ENCODE measurements at places on chromosomes 11 and 22.

GRCh38 chr11:80816454-80816847, 1375.6 kb upstream of the TENM4 start:
- DNase-seq: no peak

DNA sequence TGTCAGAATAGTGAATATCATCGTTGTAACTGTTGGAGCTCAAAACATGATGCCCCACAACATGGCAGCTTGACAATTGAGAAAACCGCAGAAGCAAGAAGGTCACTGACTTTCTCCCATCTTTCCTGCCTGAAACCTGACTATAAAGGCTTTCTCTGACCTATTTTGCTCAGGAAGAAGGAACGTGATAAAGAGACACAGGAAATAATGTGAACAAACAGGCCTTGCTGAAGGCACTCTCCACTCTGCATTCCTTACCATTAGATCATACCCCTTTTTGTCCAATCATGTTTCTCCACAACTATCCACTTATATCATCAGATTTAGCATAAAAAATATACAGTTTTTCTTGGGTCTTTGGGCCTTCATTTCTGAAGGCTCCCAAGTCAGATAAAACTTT, 916.8 kb downstream of the METTL15 start:
- no peak for DNase-seq

GRCh38 chr11:20342347-20343141, 21.0 kb upstream of the HTATIP2 start:
- no peak for DNase-seq

- peak; percentile 87 for DNase-seq
Observed at GRCh38 chr11:33692013-33692504, 8.6 kb downstream of the C11orf91 start.

GRCh38 chr11:120645639-120646038, 134.1 kb downstream of the GRIK4 start:
- peak; percentile 81 for DNase-seq

- DNase-seq: no peak
Observed at GRCh38 chr11:65436412-65437032, 13.9 kb downstream of the NEAT1 start.

GRCh38 chr11:95897731-95898130, 26.2 kb downstream of the MTMR2 start:
- no peak for DNase-seq

GRCh38 chr22:18110194-18110953, at the start of gene TUBA8:
TSS of gene TUBA8 (plus strand) at chr22:18110809. CDS start at chr22:18110866, 57 bp downstream.
- DNase-seq: peak; percentile 84

DNA sequence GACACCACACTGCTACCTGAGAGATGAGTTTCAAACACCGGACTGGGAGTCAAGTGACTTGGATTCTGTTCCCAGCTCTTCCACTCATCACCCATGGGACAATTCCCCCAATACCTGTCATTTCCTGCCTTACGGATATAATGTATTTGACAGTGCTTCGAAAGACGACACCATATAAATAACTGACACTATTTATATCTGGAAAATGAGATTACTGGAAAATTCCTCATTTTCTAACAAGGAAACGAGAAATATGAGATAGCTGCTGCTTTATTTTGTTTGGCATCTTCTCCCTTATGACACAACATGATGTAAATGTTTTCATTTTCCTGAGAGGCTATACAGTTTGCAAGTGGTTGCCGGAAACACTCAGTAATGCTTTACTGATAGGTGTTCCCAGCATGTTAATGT, 8.6 kb downstream of the HSCB start:
- DNase-seq: no peak

- DNase-seq: no peak
Observed at GRCh38 chr22:48664586-48664985, 1163.1 kb downstream of the BRD1 start.

DNA sequence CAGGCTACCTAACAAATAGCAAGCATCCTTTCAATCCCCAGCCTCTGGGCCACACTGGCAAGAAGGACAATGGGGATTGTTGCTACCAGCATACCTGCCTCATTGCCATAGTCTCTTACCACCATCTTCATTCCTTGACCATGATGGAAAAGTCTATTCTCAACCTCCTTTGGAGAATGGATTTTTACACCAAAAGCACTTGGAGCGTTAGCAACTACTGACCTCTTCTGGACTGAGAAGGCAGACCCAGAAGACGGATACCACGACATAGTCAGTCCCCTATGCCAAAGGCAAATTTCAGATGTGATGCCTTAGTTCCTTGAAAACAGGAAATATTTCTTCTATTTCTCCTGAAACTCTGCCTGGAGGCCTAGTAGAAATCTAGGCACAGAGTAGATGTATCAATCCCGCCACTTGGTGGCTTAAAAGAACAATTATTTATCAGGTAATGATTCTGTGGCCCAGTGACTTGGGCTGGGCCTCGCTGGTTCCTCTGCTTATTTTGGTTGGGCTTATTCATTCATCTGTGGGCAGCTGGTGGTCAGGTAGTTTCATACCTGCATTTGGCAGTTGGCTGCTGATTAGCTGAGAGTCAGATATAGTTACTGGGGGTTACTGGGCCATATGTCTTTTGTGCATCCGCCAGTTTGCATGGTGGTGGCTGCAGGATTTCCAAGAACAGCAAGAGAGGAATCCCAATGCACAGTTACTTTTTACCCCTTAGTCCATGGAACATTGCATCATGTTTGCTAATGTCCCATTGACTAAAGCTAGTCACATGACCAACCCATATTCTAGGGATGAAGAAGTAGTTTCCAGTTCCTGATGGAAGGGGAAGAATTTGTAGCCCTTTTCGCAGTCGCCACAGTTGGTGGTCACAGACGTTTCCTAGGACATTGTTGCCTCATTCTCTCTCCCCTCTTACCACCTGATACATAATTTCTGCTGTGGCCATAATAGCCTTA, 75.2 kb downstream of the DHCR7 start:
- no peak for DNase-seq

- DNase-seq: no peak
Observed at GRCh38 chr11:34599406-34599945, 21.4 kb upstream of the EHF start.

- DNase-seq: no peak
Observed at GRCh38 chr11:110793556-110793955, 81.3 kb upstream of the ARHGAP20 start.

DNA sequence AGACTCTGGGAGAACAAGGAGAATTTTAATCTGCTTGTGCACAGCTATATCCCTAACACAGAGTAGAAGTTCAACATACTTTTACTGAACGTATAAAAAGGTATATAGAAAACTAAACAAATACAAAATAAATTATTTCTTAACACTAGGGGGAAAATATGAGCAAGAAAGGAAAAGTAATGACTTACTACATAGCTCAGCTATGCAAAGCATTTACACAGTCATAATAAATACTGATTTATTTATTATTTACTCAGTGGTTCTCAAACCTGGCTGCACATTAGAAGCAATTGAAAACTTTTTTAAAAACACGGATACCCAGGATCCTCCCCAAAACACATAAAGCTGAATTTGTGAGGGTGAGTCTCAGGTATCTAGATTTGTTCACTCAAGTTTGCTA, 182.5 kb downstream of the TTC28 start:
- DNase-seq: no peak

- DNase-seq: no peak
Observed at GRCh38 chr11:88484873-88485621, 147.5 kb upstream of the CTSC start.

- no peak for DNase-seq
Observed at GRCh38 chr11:41175304-41175972, 284.0 kb downstream of the LRRC4C start.
